Bladder microvascular endothelial cell (primary cell): ENCODE measurements at places on chromosomes 1 and 21. TPM values are rescaled to one million over a fixed set of nuclear protein-coding genes. Genes with fewer than 3 reads are reported as not detected.

Gene TP53BP2
- total RNA-seq, result 14.2 and 57.6 TPM in 2 replicates

Gene VHLL
- 0.19 TPM in 1 of 2 replicates, not detected in the other for total RNA-seq

Gene OR2AK2
- total RNA-seq, result not detected in 2 replicates

Gene NLRP3
- total RNA-seq, result under 0.01 and 0.31 TPM in 2 replicates

Gene LAMC1
- total RNA-seq, result 412 and 874 TPM in 2 replicates

Gene COL24A1
- not detected in 2 replicates for total RNA-seq

Gene CBS
- total RNA-seq, result 5.7 and 9.9 TPM in 2 replicates

Gene SPATA45
- not detected in 2 replicates for total RNA-seq
